ENCODE measurements at places on chromosomes 6 and 20. TPM values are rescaled to one million over a fixed set of nuclear protein-coding genes. Genes with fewer than 3 reads are reported as not detected.

NOL7 gene
- 173 TPM for total RNA-seq

EPB41L1 gene
- total RNA-seq = 8.2 TPM

CRIP3 gene
- not detected for total RNA-seq

MACROD2 gene
- total RNA-seq = not detected

CPNE5 gene
- total RNA-seq = 3.3 TPM
